ENCODE measurements at places on chromosomes 13 and 19.

GRCh38 chr13:85254641-85255040, 544.6 kb downstream of the SLITRK6 start:
- DNase-seq = no peak

DNA sequence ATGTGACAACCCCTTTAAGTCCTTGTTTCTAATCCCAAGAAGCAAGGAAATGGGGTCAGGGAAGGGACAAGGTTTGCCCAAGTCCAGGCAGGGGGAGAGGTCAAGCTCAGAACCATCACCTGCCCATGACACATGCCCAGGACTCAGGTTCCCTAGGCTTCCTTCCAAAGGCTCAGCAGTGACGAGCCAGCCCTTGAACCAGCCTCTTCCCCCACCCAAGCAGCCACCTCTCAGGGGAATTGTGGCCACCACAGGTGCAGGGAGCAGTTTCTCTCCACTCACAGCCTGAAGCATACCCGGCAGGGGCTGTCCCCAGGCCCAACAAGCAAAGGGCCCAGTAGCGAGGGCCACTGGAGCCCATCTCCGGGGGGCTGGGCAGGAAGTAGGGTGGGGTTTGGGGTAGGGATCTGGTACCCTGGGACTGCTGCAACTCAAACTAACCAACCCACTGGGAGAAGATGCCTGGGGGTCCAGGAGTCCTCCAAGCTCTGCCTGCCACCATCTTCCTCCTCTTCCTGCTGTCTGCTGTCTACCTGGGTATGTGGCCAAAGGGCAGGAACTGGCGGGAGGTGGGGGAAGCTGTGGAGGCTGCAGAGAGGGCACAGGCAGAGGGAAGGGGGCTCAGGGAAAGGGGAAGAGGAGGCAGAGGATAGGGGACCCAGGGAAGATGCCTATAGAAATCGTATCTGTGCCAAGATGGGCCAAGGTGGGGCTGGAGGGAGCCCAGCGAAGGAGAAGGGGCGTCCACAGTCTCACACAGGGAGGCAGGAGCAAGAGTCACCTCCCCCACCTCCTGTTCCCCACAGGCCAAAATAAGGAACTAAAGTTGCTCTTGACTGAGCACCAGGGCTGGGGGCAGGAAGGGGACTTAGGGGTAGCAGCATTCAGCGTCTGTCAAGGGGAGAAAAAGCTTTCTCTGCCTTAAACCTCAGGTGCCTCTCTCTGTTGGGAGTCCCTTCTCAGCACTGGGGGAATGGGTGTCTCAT, at the start of gene CD79A:
TSS of gene CD79A (plus strand) at position 433 of the 986 bp plus-strand sequence. CDS start at position 459, 26 bp downstream.
- no peak for DNase-seq

DNA sequence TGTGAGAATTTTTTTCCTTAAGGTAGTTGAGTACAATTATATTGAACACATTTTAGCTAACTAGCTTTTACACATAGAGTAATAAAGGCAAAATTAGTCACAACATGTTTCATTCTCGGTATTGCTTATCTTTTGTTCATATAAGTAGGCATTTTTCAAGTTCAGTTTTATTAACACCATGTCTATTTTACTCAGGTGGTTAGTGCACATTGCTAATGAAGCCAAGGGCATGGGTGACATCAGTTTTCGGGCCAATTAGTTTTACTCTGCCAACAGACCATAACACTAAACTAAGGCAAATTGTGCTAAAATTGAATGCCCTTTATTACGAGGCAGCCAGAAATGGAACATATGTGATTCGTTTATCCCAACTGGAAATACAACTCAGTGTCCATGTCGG, 19.6 kb upstream of the PCDH17 start:
- DNase-seq = no peak

GRCh38 chr19:56918682-56919307, 78.3 kb upstream of the PEG3 start:
- no peak for DNase-seq

DNA sequence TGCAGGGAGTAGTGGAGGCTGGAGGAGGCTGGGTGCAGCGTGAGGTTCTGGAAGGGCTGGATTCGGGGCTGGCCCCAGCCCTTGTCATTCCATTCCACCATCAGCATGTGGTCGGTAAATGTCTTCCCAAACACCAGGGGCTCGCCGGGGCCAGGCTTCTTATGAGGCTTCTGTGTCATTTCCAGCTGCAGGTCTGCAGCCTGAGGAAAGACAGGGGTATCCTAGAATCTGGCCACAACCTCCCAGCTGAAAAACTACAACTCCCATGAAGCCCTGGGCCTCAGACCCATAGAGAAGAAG, 4.4 kb downstream of the BCAT2 start:
- DNase-seq = no peak

- no peak for DNase-seq
These were observed 78.5 kb upstream of the PCDH8 start for GRCh38 chr13:52926971-52927370.

DNA sequence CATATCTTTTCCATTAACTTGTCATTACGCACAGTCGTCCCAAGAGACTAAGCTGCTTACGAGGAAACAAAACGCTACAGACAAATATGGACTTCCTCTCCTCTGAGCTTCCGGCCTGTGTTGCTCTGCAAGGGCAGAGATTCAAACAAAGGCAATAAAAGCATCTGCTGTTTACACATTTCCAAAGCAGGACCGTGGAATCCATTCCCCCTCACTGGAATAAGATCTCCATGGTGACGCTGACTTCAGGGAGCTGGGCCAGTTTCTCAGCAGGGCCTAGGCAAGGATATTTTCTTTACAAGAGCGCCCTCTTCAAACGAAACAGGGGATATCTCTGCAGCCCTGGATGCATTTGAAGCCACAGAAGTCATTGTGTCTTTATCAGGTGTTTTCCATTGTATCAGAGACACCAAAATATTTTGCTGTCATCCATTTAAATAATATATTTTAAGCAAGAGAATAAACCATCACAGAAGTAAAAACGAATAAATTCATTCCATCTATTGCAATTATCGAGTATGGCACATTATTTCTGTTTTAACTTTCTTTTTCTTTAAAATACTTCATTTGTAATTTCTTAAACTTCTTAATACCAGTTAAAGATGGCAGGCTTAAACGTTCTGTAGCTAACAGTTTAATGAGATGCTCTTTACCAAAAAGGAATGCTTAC, 177.5 kb downstream of the DCLK1 start:
- DNase-seq = no peak

DNA sequence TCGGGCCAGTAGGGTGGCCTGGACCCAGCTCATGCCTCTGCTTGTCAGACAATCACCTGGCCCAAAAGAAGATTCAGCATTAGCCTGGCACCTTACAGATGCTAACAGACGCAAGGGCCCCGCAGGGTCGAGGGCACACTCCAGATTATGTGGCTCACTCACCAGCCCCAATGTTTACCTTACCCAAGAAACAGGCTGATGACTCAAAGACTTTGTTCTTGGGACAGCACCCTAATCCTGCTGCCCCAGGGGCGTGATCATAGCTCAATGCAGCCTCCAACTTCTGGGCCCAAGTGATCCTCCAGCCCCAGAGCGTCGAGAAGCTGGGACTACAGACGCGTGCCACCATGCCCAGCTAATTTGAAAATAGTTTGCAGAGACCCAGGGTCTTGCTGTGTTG, 9.8 kb downstream of the ECSIT start:
- DNase-seq = no peak

DNA sequence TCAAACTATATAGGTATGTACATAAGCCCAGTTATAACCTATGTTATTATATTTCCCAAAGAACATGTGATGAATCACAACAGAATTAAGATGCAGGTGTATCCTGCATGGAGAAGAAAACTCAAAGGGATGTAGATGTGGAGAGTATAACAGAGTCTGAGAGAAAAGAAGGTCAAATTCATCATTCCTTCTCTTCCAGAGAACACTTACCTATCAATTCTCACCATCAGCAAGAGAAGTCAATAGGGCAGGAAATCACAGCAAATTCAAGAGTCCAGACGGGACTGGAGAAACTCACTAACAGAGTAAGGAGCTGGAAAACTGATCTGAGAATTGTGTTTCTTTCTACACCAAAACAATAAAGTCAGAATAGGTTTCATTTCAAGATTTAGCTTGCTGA, 28.4 kb downstream of the DIAPH3 start:
- no peak for DNase-seq
